ENCODE measurements at places on chromosomes 4 and X.

DNA sequence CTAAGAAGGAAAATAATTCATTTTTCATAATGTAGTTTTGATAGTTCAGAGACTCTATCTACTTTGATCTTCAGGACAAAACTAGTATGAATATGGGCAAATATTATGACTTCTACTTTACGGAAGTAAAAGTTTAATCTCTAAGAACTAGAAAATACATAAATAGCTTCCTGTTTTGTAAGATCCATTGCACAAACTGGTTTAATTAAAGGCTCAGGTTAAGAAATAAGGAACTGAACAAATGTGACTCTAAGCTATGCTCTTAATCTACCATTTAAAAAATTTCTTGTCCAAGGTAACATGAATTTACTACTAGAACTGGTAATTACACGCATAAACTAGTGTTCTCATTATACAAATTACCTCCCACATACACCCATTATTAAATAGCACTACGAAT lies 360.6 kb downstream of the INPP4B start:
- DNase-seq: no peak

DNA sequence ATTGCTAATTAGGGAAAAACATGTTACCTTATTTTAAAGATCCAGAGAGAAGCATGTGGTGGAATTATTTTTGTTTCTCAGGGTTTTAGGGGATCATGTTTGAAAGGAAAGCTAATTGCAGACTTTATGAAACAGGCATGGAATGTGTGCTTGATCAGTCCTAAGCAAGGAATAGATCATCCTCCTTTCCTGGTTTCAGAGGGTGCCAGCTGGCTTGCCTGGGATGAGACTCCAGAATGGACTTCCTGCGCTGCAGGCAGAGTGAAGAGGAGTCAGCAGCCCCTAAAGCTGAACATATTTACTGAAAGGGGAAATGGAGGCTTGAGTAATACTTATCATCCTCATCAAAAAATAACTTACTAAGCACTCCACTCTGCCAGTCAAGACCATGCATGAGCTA lies 13.3 kb downstream of the FGF5 start:
- no peak for DNase-seq

- no peak for DNase-seq
Observed at GRCh38 chr4:17719106-17719505, 62.3 kb downstream of the FAM184B start.

DNA sequence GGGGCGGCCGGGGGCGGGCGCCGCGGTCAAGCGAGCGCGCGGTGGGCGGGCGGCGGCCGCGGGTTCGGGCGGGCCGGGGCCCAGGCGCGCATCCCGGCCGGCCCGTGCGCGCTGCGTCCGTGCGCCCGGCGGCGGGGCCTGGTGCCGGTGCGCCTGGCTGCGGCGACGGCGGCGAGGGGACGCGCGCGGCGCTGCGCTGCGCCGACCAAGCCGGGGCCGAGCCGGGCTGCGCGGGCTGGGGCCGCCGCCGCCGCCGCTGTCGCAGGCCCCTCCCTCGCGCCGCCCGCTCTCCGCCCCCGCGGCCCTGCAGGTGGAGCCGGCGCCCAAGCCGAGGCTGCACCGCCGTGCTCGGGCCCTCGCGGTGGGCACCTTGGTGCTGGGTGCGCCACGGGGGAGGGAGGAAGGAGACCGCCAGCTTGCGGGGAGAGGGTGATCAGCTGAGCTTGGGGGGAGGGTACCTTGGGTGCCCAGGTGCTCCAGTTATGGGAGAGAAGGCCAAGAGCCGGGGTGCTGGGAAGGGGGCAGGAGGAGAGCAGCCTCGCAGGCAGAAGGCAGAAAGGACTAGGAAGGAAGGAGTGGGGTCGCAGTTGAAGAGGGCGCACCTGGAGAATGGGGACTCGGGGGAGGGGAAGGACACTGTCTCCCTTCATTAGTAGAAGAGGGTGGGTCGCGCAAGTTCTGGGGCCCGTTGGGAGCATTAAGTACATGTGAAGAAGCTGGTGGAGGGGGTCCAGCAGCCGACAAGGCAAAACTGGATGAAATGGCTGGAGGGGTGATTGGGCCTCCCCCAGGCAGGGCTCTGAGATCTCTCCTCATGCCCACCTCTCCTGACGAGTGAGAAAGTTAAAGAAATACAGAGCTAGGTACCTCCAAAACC lies at the start of gene PPP2R2C:
PPP2R2C (minus strand) TSS at position 228 of the 877 bp plus-strand sequence. CDS start 385 bp downstream, outside the sequence.
- DNase-seq: no peak

- DNase-seq: no peak
Observed at GRCh38 chrX:110252711-110253110, 65.2 kb downstream of the AMMECR1 start.

- no peak for DNase-seq
Observed at GRCh38 chr4:53905276-53905940, 159.0 kb downstream of the CHIC2 start.

GRCh38 chrX:37543324-37543723 lies 28.1 kb upstream of the LANCL3 start:
- no peak for DNase-seq

DNA sequence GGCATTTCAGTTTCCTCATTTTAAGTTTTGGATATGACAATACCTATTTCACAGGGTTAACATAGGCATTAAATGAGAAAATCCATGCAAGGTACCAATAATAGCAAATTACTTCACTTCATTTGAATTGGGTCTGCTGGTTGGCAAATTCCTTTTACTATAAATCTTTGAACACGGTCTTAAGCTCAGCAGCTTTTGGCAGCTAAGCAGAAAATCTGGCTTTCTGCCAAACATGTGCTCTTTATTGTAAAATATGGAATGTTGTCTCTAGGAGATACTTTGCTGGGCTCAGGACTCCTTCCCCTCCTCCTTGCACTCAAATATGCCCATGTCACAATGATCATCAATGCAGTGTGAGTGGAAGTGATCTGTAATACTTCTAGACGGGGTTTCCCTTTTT lies 16.8 kb upstream of the DMP1 start:
- DNase-seq: no peak

DNA sequence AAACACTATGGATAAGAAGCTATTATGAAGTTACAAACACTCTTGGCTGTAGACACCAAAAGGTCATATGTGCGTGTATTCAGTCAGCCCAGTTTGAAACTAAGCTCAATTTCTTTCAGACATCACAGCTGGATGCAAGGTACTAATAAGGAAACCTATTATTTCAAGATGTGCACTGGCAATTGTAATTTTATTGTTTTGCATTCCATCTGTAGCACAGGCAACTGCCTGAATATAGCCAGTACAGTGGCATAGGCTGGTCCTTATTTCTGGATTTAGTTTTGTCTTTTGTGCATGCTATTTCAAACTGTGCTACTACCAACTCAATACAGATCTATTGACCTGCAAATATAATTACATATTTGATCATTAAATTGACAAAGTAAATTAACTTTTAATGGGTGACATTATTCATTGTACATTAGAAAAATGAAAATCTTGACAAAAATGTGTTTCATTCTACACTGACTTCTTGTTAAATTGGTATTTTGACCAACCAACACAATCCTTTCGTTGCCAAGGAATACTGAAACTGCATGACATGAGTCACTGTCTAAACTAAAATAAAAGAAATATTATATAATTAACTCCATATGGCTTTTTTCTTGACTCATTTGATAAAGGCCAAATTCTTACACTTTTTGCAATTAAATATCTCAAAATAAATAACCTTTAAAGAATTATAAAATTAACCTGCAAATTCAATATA lies 594.3 kb upstream of the ADGRL3 start:
- no peak for DNase-seq

DNA sequence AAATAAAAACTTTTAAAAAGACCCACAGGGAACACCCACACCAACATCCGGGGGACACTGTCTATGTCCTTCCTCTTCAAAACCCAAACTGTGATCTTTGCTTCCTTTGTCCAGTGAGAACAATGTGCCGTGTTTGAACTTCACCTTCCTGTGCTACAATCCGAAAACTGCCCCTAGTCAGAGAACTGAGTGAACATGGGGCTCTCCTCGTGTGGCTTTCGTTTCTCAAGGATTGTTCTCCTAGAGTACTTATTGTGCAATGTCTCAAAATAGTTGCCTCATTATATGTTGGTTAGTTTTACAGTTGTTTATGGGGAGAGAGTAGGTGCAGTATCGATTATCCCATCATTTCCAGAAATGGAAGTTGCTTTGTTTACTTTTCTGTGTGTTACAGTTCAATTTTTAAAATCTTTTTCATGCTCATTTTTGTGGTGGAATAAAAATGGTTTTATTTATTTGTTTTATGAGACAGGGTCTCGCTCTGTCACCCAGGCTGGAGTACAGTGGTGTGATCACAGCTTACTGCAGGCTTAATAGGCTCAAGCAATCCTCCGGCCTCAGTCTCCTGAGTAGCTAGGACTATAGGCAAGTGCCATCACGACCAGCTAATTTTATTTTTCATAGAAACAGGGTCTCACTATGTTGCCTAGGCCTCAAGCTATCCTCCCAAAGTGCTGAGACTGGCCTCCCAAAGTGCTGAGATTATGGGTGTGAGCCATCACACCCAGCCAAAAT lies 29.9 kb downstream of the RBMX start:
- no peak for DNase-seq

DNA sequence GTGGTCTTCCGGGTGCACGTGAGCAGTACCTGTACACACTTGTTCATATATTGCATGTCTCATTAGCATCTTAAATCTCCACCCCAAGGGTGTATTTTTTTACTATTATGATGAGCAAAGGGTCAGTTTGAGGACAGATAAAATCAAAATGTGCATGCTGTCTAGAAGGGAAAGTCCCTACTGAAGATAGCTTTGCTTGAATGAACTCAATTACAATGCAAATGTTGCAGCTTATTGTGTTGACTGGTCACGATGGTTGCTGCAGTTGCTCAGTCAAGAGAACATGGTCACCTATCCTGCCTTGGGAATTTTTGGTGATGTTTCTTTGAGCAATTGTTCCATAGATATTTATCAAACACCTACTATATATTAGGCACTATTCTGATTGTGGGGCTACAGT lies 103.8 kb upstream of the MID1IP1 start:
- DNase-seq: no peak

DNA sequence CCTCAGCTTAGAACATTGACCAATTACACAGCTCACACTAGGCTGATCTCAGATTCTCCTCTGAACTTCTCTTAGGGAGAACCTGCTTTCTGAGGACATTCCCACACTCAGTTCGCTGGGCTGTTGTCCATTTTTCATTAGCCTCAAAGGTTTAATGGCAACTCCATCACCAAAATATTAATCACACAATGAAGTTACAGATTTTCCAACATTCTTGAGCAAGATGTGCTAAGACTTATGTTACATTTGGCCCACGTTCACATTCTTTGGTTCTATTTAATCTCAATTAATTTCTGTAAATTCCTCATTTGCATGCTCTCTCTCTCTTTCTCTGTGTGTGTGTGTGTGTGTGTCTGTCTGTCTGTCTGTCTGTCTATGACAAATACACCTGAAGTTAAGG lies 82.3 kb upstream of the EDNRA start:
- no peak for DNase-seq

DNA sequence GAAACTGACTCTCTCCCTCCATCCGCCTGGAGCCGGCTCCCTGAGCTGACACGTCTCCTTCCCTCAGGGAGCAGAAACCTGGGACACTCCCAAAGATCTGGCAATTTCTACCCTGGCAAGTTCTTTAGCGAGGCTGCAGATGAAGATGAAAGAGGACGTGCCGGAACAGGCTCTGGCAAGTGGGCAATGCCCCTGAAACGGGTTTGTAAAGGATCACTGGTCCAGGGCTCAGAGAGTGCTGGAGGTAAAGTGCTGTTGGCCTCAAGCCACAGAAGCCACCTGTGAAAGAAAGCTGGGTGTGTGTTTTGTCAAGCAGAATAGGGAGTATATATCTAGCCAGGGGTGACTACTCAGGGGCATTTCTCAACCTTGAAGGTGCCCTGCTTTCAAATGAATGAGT lies 131.4 kb upstream of the ATP6AP2 start:
- no peak for DNase-seq

- DNase-seq: no peak
Observed at GRCh38 chr4:67522230-67522629, 23.1 kb downstream of the CENPC start.

- DNase-seq: no peak
Observed at GRCh38 chrX:13309631-13310030, 10.2 kb downstream of the ATXN3L start.

GRCh38 chrX:9195199-9195880 lies 161.4 kb upstream of the FAM9B start:
- no peak for DNase-seq

GRCh38 chr4:143391261-143391660 lies 54.6 kb downstream of the GAB1 start:
- DNase-seq: no peak

DNA sequence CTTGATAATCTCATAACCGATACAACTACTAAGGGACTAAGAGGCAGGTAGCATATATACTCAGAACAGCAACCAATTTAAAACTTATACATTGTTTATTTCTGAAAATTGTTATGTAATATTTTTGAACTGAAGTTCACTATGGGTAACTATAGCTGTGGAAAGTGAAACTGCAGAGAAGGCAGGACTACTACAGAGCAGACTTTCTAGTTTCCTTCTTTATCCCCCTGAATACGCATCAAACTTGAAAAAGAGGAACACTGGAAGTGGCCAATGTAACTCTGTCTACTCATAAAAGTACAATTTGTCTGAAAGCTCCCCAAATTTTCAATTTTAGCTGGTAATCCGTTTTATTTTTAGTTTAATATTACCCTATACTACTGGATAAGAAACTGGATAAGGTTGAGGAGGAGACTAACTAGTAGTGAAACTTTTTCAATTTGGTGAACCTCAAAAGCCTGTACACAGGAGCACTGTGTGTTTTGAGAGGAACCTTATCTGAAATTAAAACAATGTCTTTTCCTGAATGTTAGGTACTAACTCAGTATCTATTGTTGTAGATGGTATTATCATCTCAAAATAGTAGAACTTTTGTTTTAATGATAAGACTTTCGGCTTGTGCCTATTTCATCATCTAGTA lies 225.8 kb downstream of the GABRG1 start:
- DNase-seq: no peak

GRCh38 chr4:25085671-25086070 lies 54.9 kb upstream of the LGI2 start:
- DNase-seq: no peak

- no peak for DNase-seq
Observed at GRCh38 chr4:108840426-108840975, 77.6 kb upstream of the ETNPPL start.

- DNase-seq: no peak
Observed at GRCh38 chr4:8387194-8387593, 53.3 kb downstream of the ACOX3 start.

GRCh38 chrX:54093159-54093558 lies 48.9 kb upstream of the PHF8 start:
- no peak for DNase-seq

All from NCI-H774 (cell line).